ENCODE measurements at places on chromosomes 13 and 19. TPM values are rescaled to one million over a fixed set of nuclear protein-coding genes. Genes with fewer than 3 reads are reported as not detected.
A peak's percentile ranks its signal among the peaks of the same experiment; 100 is the strongest.

Gene SPART
- 16.0 TPM for total RNA-seq

- no peak overlapping the region for H3K4me3 ChIP-seq
- DNase-seq: no peak
- H3K27me3 ChIP-seq: no peaks in the 10 kb centered on the region
- H3K4me1 ChIP-seq: no peaks in the 10 kb centered on the region
- no peaks in the 10 kb centered on the region for H3K36me3 ChIP-seq
Observed at GRCh38 chr13:40149611-40150274, 494.3 kb downstream of the COG6 start.

Gene ZNF99
- not detected for total RNA-seq

DNA sequence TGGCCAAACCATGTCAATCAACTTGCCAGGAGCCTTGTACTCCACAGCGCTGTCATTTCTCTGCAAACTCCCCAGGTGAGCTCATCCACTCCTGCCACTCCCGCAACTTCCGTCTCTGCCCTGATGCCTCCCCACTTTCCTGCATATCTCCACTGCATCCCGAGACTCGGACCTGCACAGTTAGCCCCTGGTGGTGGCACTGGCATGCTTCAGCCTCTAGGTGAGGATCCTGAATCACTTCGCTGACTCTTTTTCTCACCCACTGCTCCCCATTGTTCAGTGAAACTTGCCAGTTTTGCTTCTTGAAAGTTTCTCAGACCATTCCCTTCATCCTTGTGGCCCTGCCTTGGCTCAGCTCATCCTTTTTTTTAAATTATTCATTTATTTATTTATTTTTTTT is 3.4 kb upstream of the CTU1 start:
- no peaks in the 10 kb centered on the region for H3K27me3 ChIP-seq
- no peak for DNase-seq
- peaks cover 16% of the 10 kb centered on the region for H3K4me1 ChIP-seq
- H3K36me3 ChIP-seq: no peaks in the 10 kb centered on the region

GRCh38 chr13:111940892-111941291 is 126.1 kb upstream of the SOX1 start:
- H3K4me3 ChIP-seq: no peak overlapping the region
- H3K36me3 ChIP-seq: no peaks in the 10 kb centered on the region
- DNase-seq: no peak
- no peaks in the 10 kb centered on the region for H3K4me1 ChIP-seq
- no peaks in the 10 kb centered on the region for H3K27me3 ChIP-seq

DNA sequence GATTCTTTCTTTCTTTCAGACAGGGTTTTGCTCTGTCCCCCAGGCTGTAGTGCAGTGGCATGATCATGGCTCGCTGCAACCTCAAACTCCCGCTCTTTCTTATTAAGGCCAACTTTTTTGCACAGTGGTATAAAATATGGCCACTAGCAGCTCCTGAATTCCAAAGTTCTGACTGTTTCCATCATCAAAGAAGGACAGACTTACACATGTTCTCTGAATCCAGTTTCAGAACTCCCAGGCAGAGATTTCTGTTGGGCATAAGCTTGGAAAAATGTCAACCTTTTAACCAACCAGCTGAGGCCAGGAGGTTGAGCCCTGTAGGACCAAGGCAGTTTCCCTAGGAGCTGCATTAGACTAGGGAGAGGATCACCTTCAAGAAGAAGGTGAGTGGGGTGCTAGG is 184.1 kb downstream of the HS6ST3 start:
- no peak overlapping the region for H3K27ac ChIP-seq
- H3K4me3 ChIP-seq: no peak overlapping the region
- no peaks in the 10 kb centered on the region for H3K4me1 ChIP-seq
- H3K36me3 ChIP-seq: no peaks in the 10 kb centered on the region
- DNase-seq: no peak

Gene CTXN1
- total RNA-seq: 2.4 TPM

DNA sequence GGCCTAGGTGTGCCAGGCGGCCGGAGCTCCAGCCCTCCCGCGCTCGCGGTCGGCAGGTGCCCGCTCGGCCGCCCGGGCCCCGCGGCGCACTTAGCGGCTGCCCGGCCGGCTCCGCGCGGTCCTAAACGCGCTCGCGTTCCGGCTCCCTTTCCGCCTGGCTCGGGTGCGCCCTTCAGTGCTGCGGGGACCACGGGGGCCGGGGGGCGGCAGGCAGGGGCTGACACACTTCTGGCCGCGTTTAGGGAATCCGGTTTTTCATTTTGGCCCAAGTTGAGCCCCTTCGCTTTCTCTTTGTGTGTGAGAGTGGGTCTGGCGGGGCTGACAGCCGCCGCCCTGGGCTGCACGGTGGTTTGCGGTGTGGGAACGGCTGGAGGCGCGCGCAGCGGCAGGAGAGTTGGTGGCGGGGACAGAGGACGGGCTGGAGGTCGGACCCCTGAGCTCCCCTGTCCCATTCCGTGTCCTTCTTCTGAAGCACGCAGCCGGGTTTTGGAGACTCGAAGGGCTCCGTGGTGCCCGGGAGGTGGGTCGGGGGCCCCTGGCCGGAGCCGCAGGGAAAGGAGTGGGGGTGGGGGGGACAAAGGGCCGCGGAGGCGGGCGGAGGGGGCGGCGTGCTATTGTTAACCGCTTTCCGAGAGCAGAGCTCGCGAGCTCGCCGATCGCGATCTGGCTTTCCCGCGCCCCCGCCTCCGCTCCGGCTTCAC is 3.1 kb downstream of the FGF9 start:
- no peaks in the 10 kb centered on the region for H3K27me3 ChIP-seq
- peak overlapping the region; percentile 81 for H3K4me3 ChIP-seq
- H3K36me3 ChIP-seq: no peaks in the 10 kb centered on the region
- no peaks in the 10 kb centered on the region for H3K4me1 ChIP-seq
- H3K27ac ChIP-seq: peak overlapping the region; percentile 66

GRCh38 chr19:32908641-32909190 is 39.1 kb upstream of the SLC7A9 start:
- no peaks in the 10 kb centered on the region for H3K36me3 ChIP-seq
- H3K4me1 ChIP-seq: no peaks in the 10 kb centered on the region
- H3K27ac ChIP-seq: no peak overlapping the region

DNA sequence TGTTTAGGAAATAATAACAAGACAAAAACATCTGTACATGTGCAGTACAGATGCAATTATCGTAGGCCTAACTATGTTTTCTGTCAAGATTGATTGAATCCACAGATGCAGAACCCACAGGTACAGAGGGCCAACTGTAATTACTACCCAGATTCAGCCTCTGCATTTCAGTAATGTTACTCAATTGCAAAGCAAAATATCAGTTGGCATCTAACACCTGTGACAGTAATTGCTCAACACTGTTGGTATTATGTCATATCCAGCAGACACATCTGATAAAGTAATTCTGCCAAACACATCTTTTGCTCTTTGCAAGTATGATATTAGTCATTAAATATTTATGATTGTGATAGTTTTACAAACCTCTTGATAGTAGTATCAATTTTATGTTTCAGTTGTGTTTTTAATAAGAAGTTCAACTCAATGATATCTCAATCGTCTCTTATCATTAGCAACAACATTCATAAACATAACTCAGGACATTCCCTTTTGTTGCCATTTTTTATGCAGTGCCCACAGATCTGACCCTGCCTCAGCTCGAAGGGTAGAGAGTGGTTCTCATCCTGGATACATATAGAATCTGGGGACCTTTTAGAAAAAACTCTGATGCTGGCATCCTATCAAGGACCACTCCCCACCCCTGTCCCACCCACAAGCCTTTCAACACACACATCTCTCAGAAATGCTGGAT is 104.7 kb downstream of the MYCBP2 start:
- H3K4me1 ChIP-seq: no peaks in the 10 kb centered on the region
- H3K27me3 ChIP-seq: no peaks in the 10 kb centered on the region
- H3K4me3 ChIP-seq: no peak overlapping the region
- no peak overlapping the region for H3K27ac ChIP-seq

DNA sequence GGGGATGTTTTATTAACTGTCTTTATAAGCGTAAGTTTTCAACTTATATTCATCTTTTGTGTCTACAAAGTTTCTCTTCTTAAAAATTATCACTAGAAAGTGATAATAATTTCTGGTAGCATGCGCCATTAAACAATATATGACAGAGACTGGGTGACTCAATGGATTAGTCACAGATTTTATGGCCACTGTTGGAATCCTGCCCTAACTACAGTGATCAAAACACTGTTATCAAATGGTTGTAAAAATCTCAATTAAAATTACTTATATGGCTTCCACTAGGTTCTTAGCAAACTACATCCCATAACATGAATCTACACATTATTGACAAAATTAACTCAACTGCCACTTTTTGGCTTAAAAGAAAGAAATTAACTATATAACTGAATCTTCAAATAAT is 350.0 kb downstream of the DACH1 start:
- no peaks in the 10 kb centered on the region for H3K27me3 ChIP-seq
- no peak overlapping the region for H3K27ac ChIP-seq
- H3K36me3 ChIP-seq: no peaks in the 10 kb centered on the region

Gene COX6B2
- not detected for total RNA-seq

DNA sequence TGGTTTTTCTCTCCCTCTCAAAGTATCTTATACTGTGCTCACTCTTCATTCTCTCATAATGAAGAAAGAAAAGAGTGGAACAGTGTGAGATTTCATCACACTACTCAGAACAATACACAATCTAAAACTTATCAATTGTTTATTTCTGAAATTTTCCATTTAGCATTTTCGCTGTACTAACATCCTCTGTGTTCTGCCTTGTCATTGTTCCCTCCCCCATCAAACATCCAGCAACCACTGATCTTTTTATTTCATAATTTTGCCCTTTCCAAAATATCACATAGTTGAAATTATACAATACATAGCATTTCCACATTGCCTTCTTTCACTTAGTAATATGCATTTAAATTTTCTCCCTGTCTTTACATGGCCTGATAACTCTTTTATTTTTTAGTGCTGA is 658.7 kb downstream of the SLITRK1 start:
- no peak overlapping the region for H3K4me3 ChIP-seq
- no peaks in the 10 kb centered on the region for H3K36me3 ChIP-seq
- no peaks in the 10 kb centered on the region for H3K27me3 ChIP-seq
- H3K4me1 ChIP-seq: no peaks in the 10 kb centered on the region

Gene CIC
- 70.1 TPM for total RNA-seq

- H3K4me1 ChIP-seq: no peaks in the 10 kb centered on the region
- no peaks in the 10 kb centered on the region for H3K27me3 ChIP-seq
- H3K4me3 ChIP-seq: no peak overlapping the region
- no peaks in the 10 kb centered on the region for H3K36me3 ChIP-seq
Observed at GRCh38 chr13:90800082-90800746, 547.3 kb upstream of the MIR17HG start.

Gene APOC1
- not detected for total RNA-seq

GRCh38 chr13:113635709-113636108 is 22.3 kb downstream of the ATP4B start:
- H3K36me3 ChIP-seq: peaks cover 2% of the 10 kb centered on the region
- H3K27ac ChIP-seq: no peak overlapping the region
- H3K4me3 ChIP-seq: no peak overlapping the region
- H3K4me1 ChIP-seq: no peaks in the 10 kb centered on the region
- DNase-seq: peak; percentile 38

Gene ADGRE3
- total RNA-seq: not detected

DNA sequence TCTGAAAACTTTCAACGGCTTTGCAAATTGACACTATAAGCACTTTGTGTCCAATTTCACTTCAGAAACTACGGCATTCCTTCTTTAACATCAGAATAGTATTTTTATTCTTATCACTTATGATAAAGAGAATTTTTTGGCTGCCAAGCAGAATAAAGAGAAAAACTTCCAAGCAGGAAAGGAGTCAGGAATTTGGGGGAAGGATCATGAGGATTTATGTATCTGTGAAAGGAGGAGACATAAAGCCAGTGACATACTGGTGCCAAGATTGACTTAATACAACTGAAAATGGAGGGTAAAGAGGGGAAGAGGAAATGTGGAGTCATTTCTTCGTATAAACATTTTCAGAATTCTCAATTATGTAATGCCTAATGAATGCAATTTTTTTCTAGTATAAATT is 94.7 kb downstream of the RBM26 start:
- H3K4me1 ChIP-seq: no peaks in the 10 kb centered on the region
- DNase-seq: no peak
- H3K36me3 ChIP-seq: no peaks in the 10 kb centered on the region

DNA sequence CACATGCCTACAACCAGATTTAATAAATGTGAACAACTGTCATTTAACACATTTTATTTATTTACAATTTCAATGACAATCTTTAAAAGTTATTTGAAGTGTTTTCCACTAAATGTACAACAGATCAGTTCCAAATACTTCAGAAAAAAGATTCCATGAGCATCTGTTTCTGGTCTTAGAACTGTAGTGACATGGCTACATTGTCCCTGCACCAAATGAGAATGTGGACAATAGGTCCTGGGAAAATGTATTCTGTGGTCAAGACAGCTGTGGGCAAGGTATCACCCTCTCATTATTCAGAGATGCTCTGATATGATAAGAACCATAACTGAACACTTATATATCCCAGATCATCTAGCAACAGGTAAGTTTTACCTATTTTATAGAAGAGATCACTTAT is 43.7 kb downstream of the ELF1 start:
- no peak overlapping the region for H3K4me3 ChIP-seq
- no peaks in the 10 kb centered on the region for H3K36me3 ChIP-seq
- H3K4me1 ChIP-seq: peaks cover 46% of the 10 kb centered on the region
- no peaks in the 10 kb centered on the region for H3K27me3 ChIP-seq
- no peak for DNase-seq
- peak overlapping the region; percentile 57 for H3K27ac ChIP-seq

- H3K4me3 ChIP-seq: no peak overlapping the region
- no peaks in the 10 kb centered on the region for H3K27me3 ChIP-seq
- H3K36me3 ChIP-seq: no peaks in the 10 kb centered on the region
- H3K27ac ChIP-seq: no peak overlapping the region
- DNase-seq: no peak
Observed at GRCh38 chr19:18329035-18329376, 6.1 kb upstream of the LSM4 start.

Gene KLK4
- not detected for total RNA-seq

DNA sequence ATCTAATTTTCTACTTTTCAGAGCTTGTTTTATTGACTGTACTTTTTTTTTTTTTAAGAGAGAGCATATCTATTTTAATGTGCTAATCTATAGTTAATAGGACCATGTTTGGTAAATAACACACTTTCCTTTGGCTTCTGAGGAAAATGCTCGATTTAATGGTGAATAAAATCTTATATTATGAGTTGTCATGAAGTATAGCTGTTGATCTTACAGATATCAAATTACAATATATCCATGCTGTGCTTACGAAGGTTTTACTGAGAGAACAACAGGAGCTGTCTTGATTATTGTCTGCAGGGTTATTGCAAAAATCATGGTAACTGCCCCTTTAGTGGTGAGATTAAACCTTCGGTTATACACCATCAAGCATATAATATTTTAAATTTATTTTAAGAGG is 29.6 kb downstream of the URI1 start:
- peaks cover 12% of the 10 kb centered on the region for H3K4me1 ChIP-seq
- no peak overlapping the region for H3K4me3 ChIP-seq
- DNase-seq: no peak

DNA sequence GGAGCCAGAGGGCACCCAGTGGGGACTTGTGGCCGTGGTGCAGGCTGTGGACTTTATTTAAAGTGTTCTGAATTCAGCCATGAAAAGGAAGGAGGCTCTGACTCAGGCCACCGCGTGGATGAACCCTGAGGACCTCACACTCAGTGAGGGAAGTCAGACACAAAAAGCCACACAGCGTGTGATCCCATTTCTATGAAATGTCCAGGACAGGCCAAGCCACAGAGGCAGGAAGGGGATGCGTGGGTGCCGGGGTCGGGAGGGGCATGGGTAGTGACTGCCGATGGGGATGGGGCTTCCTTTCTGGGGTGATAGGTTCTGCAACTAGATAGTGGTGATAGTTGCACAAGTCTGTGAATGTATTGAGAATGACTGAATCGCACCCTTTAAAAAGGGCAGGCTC is 8.7 kb upstream of the ZBTB7A start:
- H3K27ac ChIP-seq: no peak overlapping the region
- H3K27me3 ChIP-seq: no peaks in the 10 kb centered on the region
- no peaks in the 10 kb centered on the region for H3K36me3 ChIP-seq
- peaks cover 3% of the 10 kb centered on the region for H3K4me1 ChIP-seq

Gene ATXN8OS
- not detected for total RNA-seq

Gene AKT1S1
- 30.5 TPM for total RNA-seq

Gene LRRC25
- total RNA-seq: 4.2 TPM

Data from Peyer's patch (tissue), 4 donors.